ENCODE measurements at places on chromosomes 1 and 21.

GRCh38 chr1:78301141-78301540, 189.6 kb upstream of the PTGFR start:
- no peak for DNase-seq

GRCh38 chr1:17212487-17213121, 7.7 kb downstream of the PADI1 start:
- DNase-seq: peak; percentile 33

DNA sequence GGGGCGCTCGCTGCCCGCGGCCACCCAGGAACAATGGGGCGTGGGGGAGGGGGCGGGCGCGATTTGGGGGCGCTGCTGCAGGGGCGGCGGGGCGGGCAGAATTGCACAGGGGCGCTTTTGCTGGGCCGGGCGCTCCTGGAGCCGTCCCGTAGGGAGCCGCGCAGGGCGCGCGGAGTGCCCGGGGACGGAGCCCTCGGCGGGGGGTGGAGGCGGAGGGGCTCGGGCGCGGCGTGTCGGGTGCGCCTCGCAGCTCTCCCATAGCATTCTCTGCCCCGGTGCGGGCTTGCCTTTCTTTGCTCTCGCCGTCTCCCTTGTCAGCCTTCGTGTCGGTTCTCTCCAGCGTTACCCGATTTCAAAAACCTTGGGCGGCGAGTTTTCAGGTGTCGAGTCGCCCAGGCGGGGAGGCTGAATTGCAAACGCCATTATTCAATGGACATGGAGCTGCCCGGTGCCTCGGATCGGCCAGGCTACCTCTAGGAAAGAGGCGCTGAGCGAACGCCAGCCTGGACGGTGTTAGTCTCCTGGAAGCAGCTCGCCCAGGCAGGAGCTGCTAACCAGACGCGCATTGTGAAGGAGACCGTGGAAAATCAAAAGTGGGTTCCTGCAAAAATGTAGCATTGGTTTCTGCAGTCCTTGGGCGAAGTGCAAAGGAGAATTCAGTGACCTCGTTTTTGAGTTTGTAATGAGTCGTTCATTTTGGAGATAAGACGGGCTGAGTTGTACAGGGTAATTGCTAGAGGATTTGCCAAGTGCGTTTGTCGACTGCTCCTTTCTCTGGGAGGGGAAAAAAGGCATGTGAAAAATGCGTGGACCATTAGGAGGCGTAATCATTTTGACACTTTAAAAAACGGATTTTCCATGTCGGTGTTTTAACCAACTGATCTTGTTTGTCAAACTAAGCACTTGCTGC, 626 bp downstream of the CXADR start:
- no peak for DNase-seq

DNA sequence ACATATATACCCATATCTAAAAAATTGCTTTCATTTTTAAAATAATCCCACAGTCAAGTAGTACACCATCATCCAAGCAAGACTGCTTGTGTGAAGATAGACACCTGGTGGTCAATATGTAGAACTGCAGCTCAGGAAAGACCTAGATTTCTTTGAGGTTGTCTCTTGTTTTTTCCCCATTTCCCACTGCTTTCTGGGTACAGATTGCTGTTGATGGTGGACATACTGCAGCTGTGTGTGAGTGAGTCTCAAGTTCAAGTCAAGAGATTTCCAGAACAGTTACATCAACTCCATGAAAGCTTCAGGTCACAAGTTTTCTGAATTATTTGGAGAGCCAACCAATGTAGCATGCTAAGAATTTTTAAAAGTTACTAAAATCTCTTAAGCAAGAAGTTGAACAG, 306.4 kb downstream of the DUSP10 start:
- DNase-seq: no peak

DNA sequence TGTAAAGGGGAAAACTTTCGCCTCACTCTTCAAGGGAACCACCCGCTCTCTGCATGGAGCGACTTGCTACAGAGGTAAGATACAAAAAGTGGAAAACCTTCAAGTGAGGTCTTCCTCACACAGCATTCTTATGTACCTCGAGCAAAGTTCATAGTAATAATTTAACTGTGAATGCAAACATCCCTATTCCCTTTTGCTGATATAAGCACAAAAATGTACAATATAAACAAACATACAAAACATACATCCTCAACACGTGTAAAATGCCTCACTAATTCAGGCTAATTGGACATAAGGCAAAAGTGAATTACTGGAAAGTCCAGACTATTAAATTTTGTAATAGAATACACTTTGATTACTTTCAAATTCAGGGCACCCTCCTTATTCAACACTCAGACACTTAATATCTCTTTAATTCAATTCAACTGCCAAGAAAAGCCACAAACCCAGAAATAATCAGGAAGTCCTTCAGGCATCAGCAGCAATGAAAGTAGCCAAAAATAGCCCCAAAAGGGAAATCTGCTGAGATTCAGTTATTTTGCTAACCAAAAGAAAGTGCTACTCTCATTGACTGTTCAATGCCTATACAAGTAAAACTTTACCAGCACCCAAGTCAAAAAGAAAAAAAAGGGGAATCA, 15.2 kb upstream of the LMX1A start:
- no peak for DNase-seq

Data from T-helper 17 cell (primary cell).